ENCODE measurements at places on chromosomes 7 and 10.

GRCh38 chr10:124959564-124959963, 17.6 kb downstream of the ZRANB1 start:
- no peak for DNase-seq

GRCh38 chr10:44039599-44039998, 345.3 kb downstream of the CXCL12 start:
- no peak for DNase-seq

- DNase-seq = no peak
These were observed 163.1 kb downstream of the ARHGAP12 start for GRCh38 chr10:31765541-31765940.

GRCh38 chr7:119964788-119965542, 308.0 kb upstream of the KCND2 start:
- no peak for DNase-seq

GRCh38 chr7:4345004-4345403, 337.1 kb upstream of the FOXK1 start:
- no peak for DNase-seq

- DNase-seq = no peak
These were observed 82.8 kb upstream of the C7orf33 start for GRCh38 chr7:148507787-148508186.

GRCh38 chr10:7374795-7375194, 36.0 kb downstream of the SFMBT2 start:
- no peak for DNase-seq

DNA sequence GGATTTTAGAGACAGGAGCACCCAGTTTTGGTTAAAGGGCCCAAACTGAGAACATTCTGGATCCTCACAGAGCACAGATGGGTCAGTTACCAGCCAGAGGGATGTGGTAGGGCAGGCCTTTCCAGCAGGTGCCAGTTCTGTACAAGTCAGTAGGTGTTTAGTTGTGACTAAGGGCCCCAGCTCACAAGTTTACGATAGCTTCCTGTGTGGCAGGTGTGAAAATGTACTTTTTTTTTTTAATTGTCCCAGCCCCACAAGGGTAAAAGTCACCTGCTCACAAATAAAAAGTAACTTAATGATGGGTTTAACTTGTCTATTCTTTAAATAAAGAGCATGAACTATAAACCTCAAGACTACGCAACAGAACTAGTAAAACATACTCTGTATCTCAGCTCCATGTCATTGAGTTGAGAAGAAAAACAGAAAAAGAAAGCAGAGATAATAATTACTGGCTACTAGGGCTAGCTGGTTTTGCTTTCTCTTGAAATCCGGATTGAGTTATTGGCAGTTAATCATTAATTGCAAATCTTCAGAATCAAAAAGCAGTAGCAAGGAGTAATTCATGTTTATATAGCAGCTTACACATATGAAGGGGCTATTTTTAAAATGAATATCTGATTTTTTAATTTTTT, 15.4 kb downstream of the NFE2L3 start:
- no peak for DNase-seq

GRCh38 chr7:122384528-122384927, 80.0 kb upstream of the FEZF1 start:
- DNase-seq = no peak

- DNase-seq = no peak
These were observed 44.1 kb downstream of the ANTXRL start for GRCh38 chr10:46330894-46331293.

DNA sequence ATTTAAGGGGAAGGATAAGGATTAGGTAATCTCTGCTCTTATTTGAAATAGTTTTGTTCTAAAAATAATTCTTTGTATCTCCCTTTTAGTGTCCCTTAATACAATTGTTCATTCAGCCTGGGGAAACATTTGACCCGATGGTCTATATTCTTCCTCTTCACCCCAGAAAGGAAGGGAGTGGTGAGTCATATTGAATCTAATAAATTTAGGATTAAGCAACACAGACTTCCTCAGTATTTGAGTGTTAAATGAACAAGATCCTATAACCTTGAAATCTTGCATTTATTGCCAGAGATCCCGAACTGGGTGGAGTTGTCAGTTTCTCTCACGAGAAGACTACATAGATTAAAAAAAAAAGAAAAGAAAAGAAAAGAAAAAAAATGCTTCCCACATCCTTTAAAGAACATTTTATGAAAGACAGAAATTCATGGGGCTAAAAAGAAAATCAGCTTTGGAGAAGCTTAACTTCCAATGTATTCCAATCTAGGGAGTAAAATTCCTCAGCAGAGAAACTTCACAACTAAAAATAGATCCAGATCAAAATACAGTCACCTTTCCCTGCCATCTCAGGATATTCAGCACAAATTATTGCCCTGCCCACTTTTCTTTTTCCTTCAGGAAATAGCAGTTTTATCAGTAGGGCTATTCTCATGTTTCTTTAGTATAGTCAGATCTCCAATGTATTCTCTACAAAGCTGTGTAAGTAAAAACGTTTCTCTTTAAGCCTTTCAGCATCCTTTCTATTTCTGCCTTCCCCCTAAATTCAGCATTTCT, 82.2 kb downstream of the SEMA3D start:
- no peak for DNase-seq

GRCh38 chr7:17139081-17139480, 159.4 kb upstream of the AHR start:
- DNase-seq = no peak

- DNase-seq = no peak
These were observed 50.9 kb downstream of the LAMB4 start for GRCh38 chr7:108079276-108079647.

DNA sequence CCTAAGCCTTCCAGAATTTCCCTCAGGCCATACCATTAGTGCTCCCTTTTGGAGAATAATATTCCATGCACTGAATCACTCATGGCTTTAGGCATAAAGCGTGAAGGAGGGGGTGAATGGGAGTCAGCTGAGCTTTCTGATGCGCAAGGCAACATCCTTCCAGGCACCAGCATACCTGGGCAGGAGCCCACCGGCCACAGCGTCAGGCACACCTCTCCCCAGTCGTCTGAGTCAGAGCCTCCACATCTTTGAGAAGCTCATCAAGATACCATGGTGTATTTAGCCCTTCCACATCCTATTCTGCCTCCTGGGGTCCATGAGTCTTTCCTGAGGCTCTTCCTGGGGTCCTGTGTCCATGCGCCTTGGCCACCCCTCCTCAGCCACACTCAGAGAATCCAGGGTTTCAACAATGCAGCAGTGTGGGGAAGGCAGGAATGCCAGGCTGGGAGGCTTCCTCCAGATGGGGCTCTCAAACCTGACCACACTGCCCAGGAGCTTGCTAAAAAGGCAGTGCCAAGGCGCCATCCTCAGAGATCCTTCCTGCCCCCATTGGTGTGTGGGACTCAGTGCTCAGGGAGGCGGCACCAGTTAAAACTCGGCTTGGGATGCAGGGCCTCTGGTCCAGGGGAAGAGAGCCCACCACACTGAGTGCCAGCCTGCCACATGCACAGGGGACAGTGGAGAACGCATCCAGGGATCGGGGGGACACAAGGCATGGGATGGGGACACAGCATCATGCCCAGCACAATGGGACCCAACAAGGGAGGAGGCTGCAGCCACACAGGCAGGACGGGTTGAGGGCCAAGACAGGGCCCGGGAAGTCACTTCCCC, 31.6 kb downstream of the RASGEF1A start:
- DNase-seq = no peak

DNA sequence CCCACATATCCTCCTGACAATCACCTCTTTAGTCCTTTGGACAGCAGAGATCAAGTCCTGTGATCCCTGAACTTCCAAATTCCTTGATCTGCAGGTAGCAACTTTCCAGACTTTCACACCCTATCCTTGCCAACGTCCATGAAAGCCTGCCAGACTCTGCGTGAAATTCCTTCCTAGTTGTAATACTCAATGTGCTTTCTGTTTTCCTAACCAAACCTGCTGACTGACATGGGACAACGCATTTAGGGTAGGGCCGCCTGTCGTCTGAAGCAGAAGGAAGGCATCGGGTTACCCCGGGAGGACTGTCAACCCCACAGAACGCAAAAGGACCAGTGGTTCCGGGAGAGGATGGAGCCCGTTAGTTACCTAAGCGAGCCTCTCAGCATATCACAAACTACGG, 23.9 kb downstream of the ITGA8 start:
- no peak for DNase-seq

DNA sequence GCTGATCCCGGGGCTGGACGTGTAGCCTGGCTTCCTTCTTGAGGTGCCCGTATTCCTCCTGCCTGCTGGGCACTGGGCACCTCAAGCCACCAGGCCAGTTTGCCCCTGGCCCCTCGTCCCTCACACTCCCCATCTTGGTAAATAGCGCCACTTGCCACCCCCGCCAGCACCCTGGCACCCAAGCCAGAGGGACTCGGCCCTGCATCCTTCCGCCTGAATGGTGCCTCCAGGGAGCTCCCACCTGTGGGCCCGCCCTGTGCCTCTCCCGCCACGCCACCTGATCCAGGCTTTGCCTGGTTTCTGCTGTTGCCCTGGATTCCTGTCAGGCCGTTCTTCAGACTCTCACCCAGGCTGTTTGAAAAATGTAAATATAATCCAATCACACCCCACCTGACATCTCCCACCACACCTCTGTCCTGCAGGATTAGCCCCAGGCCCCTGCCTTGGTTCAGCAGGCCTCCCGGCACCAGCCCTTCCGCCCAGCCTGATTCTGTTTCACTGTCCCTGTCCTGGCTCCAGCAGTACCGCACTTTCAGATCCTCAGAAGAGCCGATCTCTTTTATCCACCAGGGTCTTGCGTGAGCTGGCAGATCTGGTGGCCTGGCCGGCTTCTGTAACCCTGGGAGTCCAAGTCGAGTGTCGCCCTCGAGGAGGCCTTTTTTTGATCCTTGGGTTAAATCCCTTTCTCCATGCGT, 33.8 kb downstream of the WIPI2 start:
- no peak for DNase-seq

DNA sequence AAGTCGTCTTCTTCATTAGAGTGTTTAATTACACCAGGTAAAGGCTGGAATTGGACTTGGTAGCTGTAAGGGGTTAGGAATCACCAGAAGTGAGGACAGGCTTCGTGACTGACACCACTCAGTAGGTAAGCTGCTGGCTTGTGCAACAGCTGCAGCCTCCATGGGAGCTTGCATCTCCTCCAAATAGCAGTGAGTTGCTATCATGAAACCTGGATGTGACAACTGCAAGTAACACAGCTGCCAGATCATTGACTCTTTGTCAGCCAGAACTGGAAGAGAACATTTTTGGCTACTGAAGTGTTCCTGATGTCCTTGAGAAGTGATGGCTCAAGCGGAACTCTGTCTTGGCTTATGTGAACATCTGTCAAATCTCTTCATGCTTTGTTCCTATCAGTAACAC, 64.1 kb upstream of the MSRB2 start:
- DNase-seq = no peak

DNA sequence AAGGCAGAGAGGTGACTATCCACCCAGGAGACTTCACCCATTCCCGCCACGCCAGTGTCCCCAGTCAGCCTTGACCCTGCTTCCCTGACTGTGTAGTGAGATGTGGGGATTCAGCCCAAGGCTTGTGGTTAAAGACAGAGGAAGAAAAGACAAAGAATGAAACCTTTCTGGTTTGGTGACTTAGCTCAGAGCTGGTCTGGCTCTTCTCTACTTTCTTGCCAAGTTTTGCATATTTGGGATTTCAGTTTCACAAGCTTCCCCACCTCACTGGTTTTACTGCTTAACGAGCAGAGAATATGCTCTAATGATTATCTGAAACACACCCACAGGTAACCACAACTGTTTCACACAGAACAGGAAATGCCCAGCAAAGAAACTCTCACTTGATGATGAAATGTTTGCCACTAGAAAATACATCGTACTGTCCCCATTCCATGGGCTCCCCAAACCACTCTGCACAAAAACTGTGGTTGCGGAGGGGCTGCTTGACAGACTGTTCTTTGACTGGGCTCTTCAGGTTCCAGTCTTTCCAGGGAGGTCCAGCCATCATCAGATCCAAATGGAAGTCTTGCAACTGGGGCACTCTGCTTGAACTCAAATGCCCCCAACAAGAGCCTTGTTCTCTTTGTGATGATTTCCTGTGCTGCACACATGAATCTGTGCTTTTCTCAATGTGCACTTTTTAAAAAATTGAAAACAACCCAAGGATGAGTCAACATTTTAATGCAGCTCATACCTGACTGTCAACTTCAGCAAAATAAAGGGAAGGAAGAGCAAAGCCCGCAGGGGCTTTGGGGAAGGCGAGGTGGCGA, 95.5 kb downstream of the CTBP2 start:
- no peak for DNase-seq

- no peak for DNase-seq
These were observed 97.5 kb downstream of the FAM53B start for GRCh38 chr10:124646483-124647352.

GRCh38 chr7:73789051-73789450, 19.0 kb upstream of the CLDN3 start:
- DNase-seq = no peak

- no peak for DNase-seq
These were observed 18.4 kb downstream of the TSPAN14 start for GRCh38 chr10:80472234-80473095.

- no peak for DNase-seq
These were observed 1.1 kb upstream of the CNTNAP2 start for GRCh38 chr7:146115548-146115850.

- no peak for DNase-seq
These were observed 12.8 kb downstream of the NOS3 start for GRCh38 chr7:151003572-151003971.

GRCh38 chr7:51239691-51240090, 76.9 kb downstream of the COBL start:
- no peak for DNase-seq

DNA sequence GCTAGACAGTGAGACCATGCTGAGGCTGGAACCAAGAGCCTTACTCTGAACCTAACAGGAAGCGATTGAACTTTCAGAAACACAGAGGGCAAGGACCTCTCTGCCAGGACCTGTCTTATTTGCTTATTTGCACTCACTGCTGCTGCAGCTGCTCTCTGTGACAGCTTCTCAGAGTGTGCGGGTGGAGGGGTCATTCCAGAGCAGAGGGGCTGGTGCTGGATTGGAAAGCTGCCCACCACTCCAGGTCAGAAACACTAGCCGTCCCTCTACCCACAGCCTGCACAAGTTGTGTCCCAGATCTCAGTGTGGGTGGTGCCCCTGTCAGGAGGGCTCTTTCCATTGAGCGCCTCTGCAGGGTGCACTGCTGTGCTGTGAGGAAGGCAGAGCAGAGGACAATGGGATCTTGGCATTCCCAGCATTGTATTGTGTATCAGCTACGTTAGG, 126.2 kb downstream of the CCNY start:
- no peak for DNase-seq

DNA sequence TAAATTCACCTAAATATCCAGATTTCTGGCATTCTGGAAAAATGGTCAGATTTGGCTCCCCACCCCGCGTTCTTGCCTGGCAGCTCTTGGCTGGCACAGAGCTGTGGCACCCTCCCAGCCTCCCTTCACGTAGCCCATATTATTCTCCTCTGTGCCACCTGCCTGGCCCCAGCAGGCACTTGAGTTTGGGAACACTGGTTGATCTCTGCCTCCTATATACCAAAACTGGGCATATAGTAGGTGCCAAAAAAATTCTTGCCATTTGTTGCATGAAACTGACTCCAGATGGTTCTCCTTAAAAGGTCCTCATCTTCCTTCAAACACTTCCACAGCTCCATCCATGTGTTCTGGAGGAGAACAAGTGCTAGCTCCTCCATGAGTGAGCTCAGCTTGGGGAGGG, 167.0 kb downstream of the RPS24 start:
- DNase-seq = no peak

GRCh38 chr7:106405697-106406141, 120.9 kb upstream of the NAMPT start:
- no peak for DNase-seq

GRCh38 chr10:26335574-26336093, 102.5 kb upstream of the APBB1IP start:
- DNase-seq = no peak

- no peak for DNase-seq
These were observed 1.7 kb downstream of the CYP3A4 start for GRCh38 chr7:99782012-99782953.

- DNase-seq = no peak
These were observed 248.7 kb upstream of the NPVF start for GRCh38 chr7:25476863-25477499.

Data from C1 segment of cervical spinal cord (tissue), 14 donors.